Activated naive CD4-positive, alpha-beta T cell treated with anti-CD3 and anti-CD28 coated beads, Interleukin-2, amount 50 U/mL, for 72 hours (primary cell): ENCODE measurements at places on chromosomes 5 and 9.

- no peak for DNase-seq
Observed at GRCh38 chr5:14644623-14645237, 19.8 kb upstream of the OTULIN start.

- DNase-seq, result peak; percentile 45
Observed at GRCh38 chr5:42057254-42057690, 132.2 kb downstream of the FBXO4 start.

- DNase-seq, result no peak
Observed at GRCh38 chr5:168262042-168262743, 29.3 kb upstream of the WWC1 start.

DNA sequence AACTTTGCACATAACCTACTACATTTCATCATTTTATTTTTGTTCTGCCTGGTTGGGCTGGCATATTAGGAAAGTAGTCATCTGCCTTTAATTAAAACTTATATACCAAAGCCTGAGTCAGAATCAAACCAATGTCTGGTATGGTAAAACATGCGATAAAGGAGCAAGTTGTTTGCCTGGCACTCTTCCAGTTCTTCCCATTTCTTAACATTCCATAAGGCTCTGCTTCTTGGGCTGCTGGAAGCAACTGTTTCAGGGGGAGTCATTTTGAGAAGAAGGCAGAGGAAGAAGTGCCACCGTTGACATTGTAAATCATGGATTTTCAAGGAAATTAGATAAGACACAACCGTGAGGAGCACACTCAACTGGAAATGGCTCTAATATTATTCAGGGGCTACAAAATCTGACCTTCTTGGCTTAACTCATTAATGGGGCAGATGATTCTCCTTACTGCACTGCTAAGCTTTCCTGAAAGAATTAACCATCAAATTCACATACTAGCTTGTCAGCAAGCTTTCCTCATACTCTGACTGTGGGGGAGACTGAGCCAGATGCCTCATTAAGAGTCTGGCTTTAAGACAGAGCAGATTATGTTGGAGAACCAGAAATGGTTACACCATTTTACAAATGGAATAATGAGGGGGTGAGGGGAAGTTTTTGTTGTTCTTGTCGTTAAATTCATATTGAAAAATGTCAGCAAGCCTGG lies 391.0 kb downstream of the TMEM232 start:
- DNase-seq, result no peak

- no peak for DNase-seq
Observed at GRCh38 chr5:147631428-147632003, 121.6 kb upstream of the DPYSL3 start.
